ENCODE measurements at places on chromosomes 12 and 14. TPM values are rescaled to one million over a fixed set of nuclear protein-coding genes. Genes with fewer than 3 reads are reported as not detected.

DNA sequence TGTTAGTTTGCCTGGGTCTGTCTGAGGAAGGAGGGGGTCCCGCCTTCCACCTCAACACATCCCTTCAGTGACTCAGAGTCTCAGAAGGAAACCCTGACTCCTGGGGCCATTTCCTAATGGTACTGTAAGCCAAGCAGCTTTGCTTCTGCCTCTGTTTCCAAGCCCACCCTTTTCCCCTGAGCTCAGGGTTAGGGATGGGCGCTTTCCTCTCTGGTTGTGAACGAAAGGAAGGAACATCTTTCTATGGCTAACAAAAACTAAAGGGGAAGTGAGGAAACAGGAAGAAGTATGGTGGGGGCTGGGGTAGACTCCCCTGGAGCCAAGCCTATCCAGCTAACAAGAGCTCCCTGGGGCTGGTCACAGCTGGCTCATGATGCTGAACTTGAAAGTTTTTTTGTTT is 11.6 kb upstream of the UNC119B start:
- no peak for DNase-seq

ACOT6 gene
- total RNA-seq = not detected

- DNase-seq = peak; percentile 5
These were observed 3.2 kb upstream of the GSC start for GRCh38 chr14:94773061-94773648.

DNA sequence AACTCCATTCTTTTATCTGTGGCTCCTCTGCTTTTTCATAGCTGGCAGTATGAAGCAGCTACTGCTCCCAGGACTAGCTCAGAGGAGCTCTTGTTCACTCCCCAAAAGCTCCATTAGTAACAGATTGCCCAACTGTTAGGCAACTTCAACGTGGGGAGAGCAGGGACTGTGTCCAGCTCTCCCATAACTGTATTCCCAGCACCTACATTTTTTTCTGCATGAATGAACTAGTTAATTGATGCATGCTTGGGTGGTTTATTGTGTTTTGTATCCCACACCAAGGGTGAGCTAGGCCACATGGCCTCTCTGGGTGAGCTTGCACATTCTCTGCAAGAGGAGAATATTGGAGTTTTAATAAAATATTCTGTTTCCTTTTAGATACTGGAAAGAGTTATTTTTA is 15.2 kb downstream of the STON2 start:
- DNase-seq = no peak

DNA sequence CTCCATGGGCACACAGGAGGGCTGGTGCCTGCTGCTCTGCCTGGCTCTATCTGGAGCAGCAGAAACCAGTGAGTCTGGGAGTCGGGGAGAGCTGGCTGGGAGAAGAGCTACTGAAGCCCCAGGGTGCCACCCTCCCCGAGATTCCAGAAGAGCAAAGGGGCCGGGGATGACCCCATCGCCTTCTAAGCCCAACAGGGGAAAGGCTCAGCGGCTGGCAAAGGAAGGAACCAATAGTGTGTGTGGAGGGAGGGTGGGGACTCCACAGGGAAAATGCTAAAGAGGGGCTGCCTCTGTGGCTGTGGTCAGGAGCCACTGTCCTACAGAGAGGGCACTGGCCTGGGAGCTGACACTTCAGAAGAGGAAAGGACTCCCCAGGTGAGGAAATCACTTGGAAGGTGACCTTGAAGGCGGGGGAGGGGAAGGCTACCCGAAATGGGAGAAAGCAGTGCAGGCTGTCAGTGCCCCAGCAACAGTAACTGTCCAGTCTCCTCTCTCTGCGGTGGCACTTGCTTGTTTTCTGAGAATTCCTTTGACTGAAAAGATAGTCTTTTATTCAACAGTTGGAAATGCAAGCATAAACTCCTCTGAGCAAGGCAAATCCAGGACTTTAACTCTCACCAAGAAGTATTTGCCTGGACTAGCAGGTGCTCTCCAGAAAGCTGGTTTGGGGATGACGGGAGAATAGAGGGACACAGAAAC is 552 bp downstream of the TAPBPL start:
- peak; percentile 71 for DNase-seq

- DNase-seq = no peak
These were observed 30.2 kb upstream of the CPM start for GRCh38 chr12:68962877-68963855.

GRCh38 chr14:71472356-71473340 is 459.6 kb upstream of the RGS6 start:
- DNase-seq = no peak

ACVRL1 gene
- total RNA-seq = 85.2 TPM

HCAR1 gene
- 6.1 TPM for total RNA-seq

KRT75 gene
- total RNA-seq = not detected

STAC3 gene
- 3.9 TPM for total RNA-seq
